ENCODE measurements at places on chromosomes 3 and 15. TPM values are rescaled to one million over a fixed set of nuclear protein-coding genes. Genes with fewer than 3 reads are reported as not detected.

The DISP2 gene
- total RNA-seq: 0.02 TPM

- DNase-seq: no peak
These were observed 44.1 kb upstream of the GRAMD1C start for GRCh38 chr3:113794526-113794925.

The HYAL1 gene
- total RNA-seq: 0.28 TPM

- DNase-seq: no peak
These were observed 29.3 kb upstream of the SLC28A1 start for GRCh38 chr15:84855136-84855535.

DNA sequence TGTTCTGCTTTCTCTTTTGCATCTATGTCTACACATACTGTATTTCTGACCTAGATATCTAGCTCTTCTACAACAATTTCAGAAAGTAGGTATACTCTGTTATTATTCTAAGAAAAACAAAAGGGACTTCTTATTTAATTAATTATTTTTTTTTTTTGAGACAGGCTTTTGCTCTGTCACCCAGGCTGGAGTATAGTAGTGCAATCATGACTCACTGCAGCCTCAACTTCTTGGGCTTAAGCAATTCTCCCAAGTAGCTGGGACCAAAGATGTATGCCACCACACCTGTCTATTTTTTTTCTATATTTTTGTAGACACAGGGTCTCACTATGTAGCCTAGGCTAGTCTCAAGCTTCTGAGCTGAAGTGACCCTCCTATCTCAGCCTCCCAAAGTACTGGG is 130.6 kb downstream of the MBNL1 start:
- no peak for DNase-seq

The TEX55 gene
- total RNA-seq: not detected

The ROPN1 gene
- total RNA-seq: not detected

The GPR176 gene
- 0.14 TPM for total RNA-seq
